ENCODE measurements at places on chromosomes 3 and 15.

DNA sequence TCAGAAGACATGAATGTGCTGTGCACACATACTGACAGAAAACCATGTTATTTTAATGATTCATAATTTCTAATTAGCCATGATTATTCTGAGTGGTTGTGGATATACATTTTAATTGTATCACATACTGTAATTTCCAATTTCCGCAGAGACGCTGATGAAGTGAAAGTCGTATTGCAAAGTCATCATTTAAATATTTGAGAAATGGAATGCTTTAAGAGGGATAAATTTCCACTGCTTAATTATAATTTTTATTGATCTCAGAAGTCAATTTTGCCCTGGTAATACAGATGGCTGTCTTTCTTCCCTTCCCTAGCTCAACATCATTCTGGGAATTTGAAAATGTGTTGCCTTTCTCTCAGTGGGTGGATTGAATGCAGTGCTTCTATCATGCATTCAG, 819.3 kb downstream of the ROBO2 start:
- no peak for DNase-seq

- DNase-seq, result no peak
Observed at GRCh38 chr3:160869825-160870224, 113.8 kb downstream of the PPM1L start.

GRCh38 chr15:28082891-28083684, 16.0 kb downstream of the OCA2 start:
- DNase-seq, result no peak

- no peak for DNase-seq
Observed at GRCh38 chr3:29348316-29348715, 67.4 kb downstream of the RBMS3 start.

- no peak for DNase-seq
Observed at GRCh38 chr3:175716446-175716845, 857.3 kb downstream of the NAALADL2 start.

DNA sequence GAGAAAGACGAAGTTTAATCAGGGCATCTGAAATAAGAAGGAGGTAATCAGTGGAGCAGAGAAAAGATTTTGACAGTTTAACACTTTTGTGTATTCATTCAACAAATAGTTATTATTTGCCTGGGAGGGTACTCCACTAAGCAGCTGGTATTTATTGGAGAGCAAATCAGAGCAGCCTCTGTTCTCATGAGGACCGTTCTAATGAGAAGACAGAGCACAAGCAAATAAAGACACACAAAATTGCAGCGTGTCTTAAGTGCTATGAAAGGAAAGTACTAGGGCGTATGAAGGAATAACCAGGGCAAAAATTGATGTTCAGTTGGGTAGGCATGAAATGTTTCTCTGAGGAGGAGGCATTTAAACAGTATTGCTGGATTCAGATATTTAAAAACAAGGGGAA, 302.9 kb upstream of the RARB start:
- DNase-seq, result no peak

GRCh38 chr15:58522391-58522790, 90.6 kb downstream of the LIPC start:
- no peak for DNase-seq

- no peak for DNase-seq
Observed at GRCh38 chr3:24582431-24583403, 88.1 kb upstream of the THRB start.

- no peak for DNase-seq
Observed at GRCh38 chr3:99084156-99084555, 182.7 kb upstream of the DCBLD2 start.

DNA sequence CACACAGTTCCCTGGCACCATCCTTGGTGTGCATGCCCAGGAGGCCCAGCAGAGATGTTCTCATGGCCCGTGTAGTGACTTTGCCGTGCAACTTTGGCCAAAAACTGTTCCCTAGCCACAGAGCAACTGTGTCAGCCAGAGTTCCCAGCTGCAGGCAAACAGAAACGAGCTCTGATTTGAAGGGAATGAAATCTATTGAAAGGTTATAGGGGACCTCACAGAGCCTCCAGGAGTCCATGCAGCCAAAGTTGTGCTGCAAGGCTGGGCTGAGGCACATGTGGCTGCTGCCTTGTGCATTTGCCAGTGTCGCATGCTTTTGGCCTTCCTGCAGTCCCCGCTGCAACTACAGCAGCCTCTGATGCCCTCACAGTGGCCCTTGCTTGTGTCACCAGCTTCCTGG, 70.5 kb downstream of the PLXNA1 start:
- no peak for DNase-seq

GRCh38 chr3:178267158-178267844, 268.9 kb upstream of the KCNMB2 start:
- no peak for DNase-seq

GRCh38 chr3:172311217-172311616, 137.0 kb downstream of the GHSR start:
- no peak for DNase-seq

DNA sequence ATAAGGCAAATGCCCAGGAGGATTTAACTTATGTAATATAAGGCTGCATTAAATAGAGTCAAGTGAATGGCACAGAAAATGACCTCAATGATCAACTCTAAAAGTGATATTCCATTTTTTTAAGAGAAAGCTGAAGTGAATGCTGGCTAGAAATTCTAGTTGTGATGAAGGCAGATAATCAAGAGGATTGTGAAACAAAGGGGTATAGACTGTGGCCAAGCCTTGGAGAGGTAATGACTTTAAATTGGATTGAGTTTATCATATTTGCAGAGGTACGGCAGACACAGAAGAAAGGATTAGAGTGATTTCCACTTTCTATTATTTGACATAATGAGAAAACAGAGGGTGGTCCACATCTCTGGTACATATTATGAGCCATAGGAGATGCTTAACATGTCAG, 269.2 kb downstream of the MECOM start:
- no peak for DNase-seq

GRCh38 chr15:56428821-56429458, 36.0 kb downstream of the MNS1 start:
- no peak for DNase-seq

DNA sequence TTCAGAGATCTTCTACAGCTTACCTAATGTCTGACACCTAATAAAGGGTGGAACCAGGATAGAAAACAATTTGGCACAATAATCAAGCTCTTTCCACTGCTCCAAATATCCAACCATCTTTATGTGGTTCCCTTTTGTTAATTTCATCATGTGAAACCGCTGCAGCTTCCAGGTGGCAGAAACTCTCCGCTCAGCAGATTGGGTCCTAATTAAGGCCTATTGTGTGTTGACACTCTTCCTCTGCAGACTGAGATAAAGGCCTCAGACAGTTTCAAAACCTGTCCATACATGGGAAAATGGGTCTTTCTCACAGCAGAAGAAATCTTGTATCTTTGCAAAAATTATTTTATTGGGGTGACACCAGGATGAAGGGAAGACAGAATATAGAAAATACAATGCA, 1002.4 kb upstream of the SEMA6D start:
- DNase-seq, result no peak

Measured in activated CD4-positive, alpha-beta T cell treated with anti-CD3 and anti-CD28 coated beads for 1 hour (primary cell).